ENCODE measurements at places on chromosomes 7 and 10. TPM values are rescaled to one million over a fixed set of nuclear protein-coding genes. Genes with fewer than 3 reads are reported as not detected.

Gene WDR86
- not detected for total RNA-seq

DNA sequence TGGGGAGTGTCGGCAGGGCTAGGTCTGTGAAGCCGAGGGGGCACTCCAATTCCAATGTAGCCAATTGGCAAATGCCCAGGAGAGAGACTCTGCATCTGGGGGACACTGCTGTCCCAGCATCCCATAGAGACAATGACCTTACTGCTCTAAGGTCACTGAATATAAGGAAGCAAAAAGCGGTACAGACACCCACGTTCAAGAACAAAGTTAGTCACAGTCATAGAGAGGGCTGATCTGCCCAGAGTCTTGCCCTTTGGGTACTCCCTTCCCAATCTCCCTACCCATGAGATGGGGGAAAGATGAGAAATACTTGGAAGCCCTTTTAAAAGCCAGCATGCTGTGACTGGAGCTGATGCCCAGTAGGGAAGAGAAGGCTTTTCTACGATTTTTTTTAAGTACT, 76.3 kb upstream of the GSDME start:
- H3K4me1 ChIP-seq, result peaks cover 6% of the 10 kb centered on the region
- DNase-seq, result no peak
- H3K27ac ChIP-seq, result no peak overlapping the region

GRCh38 chr10:77712207-77712606, 74.6 kb upstream of the KCNMA1 start:
- H3K36me3 ChIP-seq, result no peaks in the 10 kb centered on the region
- H3K4me3 ChIP-seq, result no peak overlapping the region
- no peak for DNase-seq

- H3K4me3 ChIP-seq, result no peak overlapping the region
- peaks cover 7% of the 10 kb centered on the region for H3K4me1 ChIP-seq
- H3K27me3 ChIP-seq, result no peaks in the 10 kb centered on the region
- H3K27ac ChIP-seq, result peak overlapping the region; percentile 69
Observed at GRCh38 chr10:78255796-78256638, 222.4 kb downstream of the RPS24 start.

Measured in thoracic aorta (tissue), 2 donors.